ENCODE measurements at places on chromosomes 1 and 21. TPM values are rescaled to one million over a fixed set of nuclear protein-coding genes. Genes with fewer than 3 reads are reported as not detected.

WDR64 gene
- total RNA-seq: not detected

MATN1 gene
- 0.45 TPM for total RNA-seq

FAM163A gene
- total RNA-seq: not detected

PDE4B gene
- 32.4 TPM for total RNA-seq

- H3K4me3 ChIP-seq: no peak overlapping the region
- H3K36me3 ChIP-seq: no peaks in the 10 kb centered on the region
Measured at GRCh38 chr1:220803401-220804201, 16.9 kb downstream of the MTARC1 start.

DNA sequence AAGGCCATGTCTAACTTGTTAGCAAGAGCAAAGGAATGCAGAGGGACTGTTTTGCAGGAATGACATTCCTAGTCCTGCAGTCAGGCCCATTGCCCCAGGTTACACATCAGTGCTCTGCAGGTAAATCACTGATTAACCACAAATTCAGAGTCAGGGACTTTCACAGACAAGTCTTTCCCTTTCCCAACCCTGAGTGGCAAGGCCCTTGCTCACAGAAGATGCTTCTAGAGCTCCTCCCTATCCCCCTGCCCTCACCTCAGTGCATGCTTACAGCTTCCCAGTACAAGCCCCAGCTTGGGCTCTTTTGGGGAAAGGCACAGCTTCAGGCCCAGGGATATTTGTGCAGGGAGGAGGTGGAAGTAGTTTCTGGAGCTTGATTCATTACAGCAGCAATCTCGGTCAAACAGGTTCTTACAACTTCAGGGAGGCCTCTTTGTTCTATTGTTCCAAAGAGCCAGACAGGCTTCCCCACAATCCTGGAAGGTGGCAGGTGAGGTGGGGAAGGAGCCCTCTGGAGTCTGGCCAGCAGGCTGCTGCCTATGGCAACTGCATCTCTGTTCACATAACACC, 53.9 kb downstream of the CASQ2 start:
- H3K36me3 ChIP-seq: no peaks in the 10 kb centered on the region
- H3K27ac ChIP-seq: no peak overlapping the region
- no peak overlapping the region for H3K4me3 ChIP-seq
- no peaks in the 10 kb centered on the region for H3K4me1 ChIP-seq

GRCh38 chr1:244394826-244395765, 56.6 kb downstream of the ADSS2 start:
- no peak for DNase-seq
- H3K4me1 ChIP-seq: peaks cover 12% of the 10 kb centered on the region
- no peaks in the 10 kb centered on the region for H3K27me3 ChIP-seq
- no peak overlapping the region for H3K4me3 ChIP-seq
- H3K36me3 ChIP-seq: peaks cover 4% of the 10 kb centered on the region

DNA sequence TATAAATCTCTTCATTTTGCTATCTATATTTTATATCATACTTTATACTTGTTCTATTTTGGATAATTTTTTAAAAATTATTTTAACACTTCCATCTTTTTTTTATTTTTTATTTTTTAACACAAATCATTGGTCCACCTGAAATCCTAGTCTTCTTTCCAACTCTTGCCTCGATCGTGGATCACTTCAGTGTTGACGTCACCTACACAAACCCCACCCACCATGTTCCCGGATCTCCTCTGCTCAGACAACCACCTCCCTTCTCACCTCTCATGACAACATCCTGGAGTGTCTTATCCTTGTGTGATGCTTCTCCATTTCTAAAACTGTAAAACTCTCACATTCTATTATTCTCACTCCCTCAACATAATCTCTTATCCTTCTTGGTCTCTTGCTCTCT, 34.1 kb upstream of the BTG3 start:
- H3K36me3 ChIP-seq: no peaks in the 10 kb centered on the region
- peaks cover 2% of the 10 kb centered on the region for H3K27me3 ChIP-seq
- H3K27ac ChIP-seq: no peak overlapping the region
- no peak for DNase-seq
- peaks cover 8% of the 10 kb centered on the region for H3K4me1 ChIP-seq

DNA sequence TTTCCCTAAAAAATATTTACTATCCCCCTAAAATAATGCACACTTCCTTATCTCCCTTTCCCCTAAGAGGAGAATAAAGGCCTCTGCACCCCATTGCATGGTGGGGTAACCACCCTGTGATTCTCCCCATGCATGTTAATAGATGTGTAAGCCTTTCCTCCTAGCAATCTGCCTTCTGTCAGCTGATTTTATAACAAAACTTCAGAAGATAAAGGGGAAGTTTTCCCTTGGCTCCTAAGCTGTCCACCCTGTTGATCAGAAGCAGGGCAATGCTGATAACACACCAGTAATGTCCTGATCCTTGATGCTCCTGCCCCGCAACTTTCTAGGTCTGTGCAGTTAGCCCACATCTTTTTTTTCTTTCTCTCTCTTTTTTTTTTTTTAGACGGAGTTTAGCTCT, 11.4 kb upstream of the RNF187 start:
- H3K36me3 ChIP-seq: no peaks in the 10 kb centered on the region
- H3K4me3 ChIP-seq: no peak overlapping the region
- peaks cover 42% of the 10 kb centered on the region for H3K4me1 ChIP-seq
- H3K27ac ChIP-seq: no peak overlapping the region
- no peak for DNase-seq

- no peaks in the 10 kb centered on the region for H3K4me1 ChIP-seq
- no peaks in the 10 kb centered on the region for H3K36me3 ChIP-seq
- H3K27me3 ChIP-seq: peaks cover 32% of the 10 kb centered on the region
- no peak for DNase-seq
Measured at GRCh38 chr1:47978486-47978885, 18.7 kb downstream of the TRABD2B start.

GRCh38 chr1:238552271-238552670, 661.5 kb upstream of the ZP4 start:
- no peaks in the 10 kb centered on the region for H3K36me3 ChIP-seq
- H3K27ac ChIP-seq: no peak overlapping the region

DNA sequence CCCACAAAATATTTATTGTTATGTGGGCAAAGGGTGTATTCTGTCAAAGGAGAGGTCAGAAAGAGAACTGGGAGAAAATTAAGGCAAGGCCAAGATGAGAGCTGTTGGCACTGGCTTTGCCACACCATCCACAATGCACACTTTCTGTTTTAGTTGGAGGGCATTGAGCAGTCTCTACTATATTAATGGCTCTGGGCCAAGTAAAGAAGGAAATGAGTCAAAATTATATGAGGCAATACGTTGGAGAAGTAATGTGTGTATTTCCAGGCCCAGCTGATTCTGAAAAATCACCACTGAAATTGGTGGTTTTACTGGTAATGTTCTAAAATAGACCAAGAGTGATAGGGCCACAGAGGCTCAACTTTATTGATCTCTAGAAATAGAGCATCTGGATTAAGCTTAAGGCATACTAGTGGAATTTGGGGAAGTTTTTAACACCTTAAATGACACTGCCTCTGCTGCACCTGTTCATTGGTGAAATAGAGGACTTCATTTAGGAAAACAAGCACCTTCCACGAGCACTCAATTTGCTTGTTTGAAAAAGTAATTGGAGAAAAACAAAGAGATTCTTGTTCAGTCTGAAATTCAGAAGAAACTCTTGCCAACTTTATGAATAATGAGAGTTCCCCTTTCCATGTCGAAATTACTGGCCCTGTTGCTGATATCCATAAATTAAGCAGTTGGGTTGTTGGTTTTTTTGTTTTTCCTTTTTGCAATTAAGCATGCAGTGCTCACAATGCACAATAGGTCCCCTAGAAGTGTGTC, 424.9 kb downstream of the ADGRL2 start:
- no peak for DNase-seq
- no peak overlapping the region for H3K4me3 ChIP-seq
- H3K4me1 ChIP-seq: no peaks in the 10 kb centered on the region
- H3K36me3 ChIP-seq: no peaks in the 10 kb centered on the region

DNA sequence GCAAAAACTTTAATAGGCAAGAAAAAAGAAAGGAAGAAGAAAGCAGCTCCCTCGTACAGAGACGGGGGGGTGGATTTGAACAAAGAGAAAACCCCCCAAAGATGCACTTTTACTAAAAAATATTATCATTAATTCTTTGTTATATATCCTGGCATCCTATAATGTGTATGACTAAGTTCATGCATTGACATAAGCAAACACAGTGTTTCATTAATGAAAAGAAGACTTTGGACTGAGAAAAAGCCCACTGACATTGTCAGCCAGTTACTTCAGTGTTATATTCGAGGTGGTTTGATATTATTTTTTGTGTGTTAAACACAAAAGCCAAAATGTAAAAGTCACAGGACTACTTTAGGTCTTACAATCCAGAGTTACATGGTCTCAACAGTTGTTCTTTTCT, 110.1 kb upstream of the DPYD start:
- H3K4me3 ChIP-seq: no peak overlapping the region
- no peaks in the 10 kb centered on the region for H3K36me3 ChIP-seq
- no peak overlapping the region for H3K27ac ChIP-seq
- no peak for DNase-seq
- peaks cover 10% of the 10 kb centered on the region for H3K27me3 ChIP-seq
- H3K4me1 ChIP-seq: peaks cover 7% of the 10 kb centered on the region

DNA sequence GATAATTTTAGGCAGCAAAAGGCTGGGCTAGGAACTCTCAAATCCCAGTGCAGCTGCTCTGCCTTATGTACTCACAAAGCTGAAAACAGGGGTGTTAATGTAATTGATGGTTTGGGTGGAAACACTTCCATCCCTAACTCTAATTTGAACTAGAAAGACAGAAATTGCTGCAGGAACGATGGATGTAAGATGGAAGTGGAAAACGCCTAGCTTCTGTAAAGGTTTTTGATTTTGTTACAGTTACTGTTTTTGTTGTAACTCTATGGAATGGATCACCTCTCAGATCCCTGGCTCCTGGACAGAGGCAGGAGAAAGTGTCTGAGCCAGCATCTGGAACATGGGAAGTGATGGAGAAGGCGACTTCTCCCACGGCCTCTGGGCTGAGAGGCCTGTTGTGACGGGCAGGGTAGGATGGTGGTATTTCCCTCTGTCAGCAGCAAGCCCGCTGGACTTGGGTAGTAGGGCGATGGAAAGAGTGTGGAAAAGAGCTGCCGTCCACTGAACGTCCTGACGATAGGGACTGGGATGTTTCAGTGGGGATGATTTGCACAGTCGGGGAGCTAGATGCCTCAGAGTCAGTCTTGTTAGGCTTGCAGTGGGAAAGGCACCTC, 1.6 kb downstream of the TRAF5 start:
- DNase-seq: no peak
- H3K4me3 ChIP-seq: peak overlapping the region; percentile 83
- H3K27ac ChIP-seq: peak overlapping the region; percentile 93
- H3K27me3 ChIP-seq: no peaks in the 10 kb centered on the region
- peaks cover 24% of the 10 kb centered on the region for H3K36me3 ChIP-seq
- peaks cover 74% of the 10 kb centered on the region for H3K4me1 ChIP-seq

DNA sequence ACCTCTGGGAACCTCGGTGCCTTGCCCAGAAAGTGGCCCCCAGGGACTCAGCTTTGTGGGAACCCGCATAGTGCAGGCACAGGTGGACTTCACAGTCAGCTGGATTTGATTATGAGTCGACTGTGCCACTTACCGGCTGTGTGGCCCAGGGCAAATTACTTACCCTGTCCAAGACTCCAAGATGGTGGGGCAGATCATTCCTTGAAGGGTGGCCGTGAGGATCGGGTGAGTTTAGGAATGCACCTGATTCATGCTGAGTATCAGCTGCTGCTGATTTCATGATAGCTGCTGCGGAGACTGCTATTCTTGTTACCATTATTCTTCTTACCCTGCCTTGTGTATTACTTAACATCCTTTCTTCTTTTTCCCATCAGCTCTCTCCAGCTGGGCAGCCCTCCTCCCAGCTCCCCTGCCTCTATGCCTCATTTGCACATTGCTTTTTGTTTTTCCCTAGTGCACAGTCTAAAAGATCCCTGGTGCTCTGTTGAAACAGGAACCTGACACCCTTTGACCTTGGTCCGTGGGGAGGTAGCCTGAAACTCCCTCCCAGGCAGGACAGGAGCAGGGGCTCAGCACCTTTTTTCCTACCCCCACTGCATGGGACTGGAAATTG, 40.5 kb upstream of the FHAD1 start:
- no peak overlapping the region for H3K4me3 ChIP-seq
- no peaks in the 10 kb centered on the region for H3K36me3 ChIP-seq
- no peak for DNase-seq
- no peaks in the 10 kb centered on the region for H3K4me1 ChIP-seq
- no peak overlapping the region for H3K27ac ChIP-seq

DNA sequence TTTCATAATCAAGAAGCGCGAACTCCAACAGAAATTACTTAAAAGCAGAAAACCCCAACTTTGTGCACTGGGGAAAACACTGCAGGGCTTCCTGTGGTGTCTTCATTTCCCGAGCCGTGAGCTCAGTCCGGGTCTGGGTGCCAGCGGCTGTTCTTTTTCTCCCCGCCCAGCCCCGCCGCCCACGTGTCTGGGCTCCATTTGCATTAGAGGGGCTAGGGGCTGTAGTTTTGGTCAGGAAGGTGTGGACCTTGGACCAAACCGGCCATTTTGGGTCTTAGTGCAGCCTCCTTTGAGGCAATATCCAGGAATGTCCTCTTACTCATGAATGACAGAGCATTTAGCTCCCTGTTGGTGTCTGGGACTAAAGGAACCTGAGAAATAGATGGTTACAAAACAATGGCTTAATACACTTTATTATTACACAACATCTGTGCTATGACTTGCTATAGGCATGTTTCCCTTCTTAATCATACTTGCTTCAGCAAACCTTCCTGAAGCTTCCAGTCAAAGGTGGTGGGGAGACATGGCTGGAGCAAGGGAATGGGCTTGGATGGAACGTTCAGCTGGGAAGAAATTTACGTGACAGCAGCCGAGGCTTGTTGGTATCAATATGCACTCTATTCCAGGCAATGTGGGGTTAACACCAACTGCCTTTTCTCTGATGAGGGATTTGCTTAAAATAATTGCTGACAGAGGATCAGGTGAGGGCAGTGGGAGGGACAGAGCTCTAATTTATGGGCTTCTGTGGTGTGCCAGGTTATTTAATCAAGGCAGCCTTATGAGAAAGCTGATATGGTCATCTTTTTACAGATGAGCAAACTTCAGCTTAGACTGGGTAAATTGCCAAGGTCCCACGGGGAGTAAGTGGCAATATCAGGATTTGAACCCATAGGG, 1.1 kb downstream of the AGTRAP start:
- H3K4me3 ChIP-seq: peak overlapping the region; percentile 95
- DNase-seq: peak; percentile 71
- no peaks in the 10 kb centered on the region for H3K27me3 ChIP-seq
- no peaks in the 10 kb centered on the region for H3K36me3 ChIP-seq
- peak overlapping the region; percentile 49 for H3K27ac ChIP-seq

GRCh38 chr21:25925936-25926335, 191.2 kb downstream of the GABPA start:
- no peaks in the 10 kb centered on the region for H3K36me3 ChIP-seq
- H3K4me1 ChIP-seq: no peaks in the 10 kb centered on the region
- H3K4me3 ChIP-seq: no peak overlapping the region
- H3K27me3 ChIP-seq: no peaks in the 10 kb centered on the region
- no peak for DNase-seq
- no peak overlapping the region for H3K27ac ChIP-seq
